ENCODE measurements at places on chromosomes 1 and 21.

GRCh38 chr21:32003411-32003810 is 130.6 kb downstream of the HUNK start:
- DNase-seq: no peak

DNA sequence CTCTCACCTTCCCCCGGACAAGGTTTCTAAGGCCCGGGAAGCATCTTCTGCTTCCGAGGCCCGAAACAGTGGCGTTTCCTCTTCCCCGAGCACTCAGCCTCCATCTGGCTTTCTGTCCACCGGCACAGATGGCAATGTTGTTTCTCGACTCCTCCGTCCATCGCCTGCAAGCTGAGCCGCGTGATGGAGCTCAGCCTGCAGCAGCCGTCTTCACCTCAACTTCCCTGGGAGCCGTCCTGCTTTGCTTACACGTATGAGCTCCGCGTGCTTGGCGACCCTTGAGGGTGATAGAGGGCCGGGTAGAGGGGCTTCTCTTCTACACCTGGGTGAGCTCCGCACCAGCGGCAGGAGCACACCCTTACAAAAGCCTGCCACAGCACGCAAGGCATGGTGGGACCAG is 80.4 kb downstream of the AJAP1 start:
- no peak for DNase-seq

- no peak for DNase-seq
Measured at GRCh38 chr1:167450843-167451242, 67.5 kb downstream of the CD247 start.

- no peak for DNase-seq
Measured at GRCh38 chr1:10295481-10296085, 85.2 kb downstream of the KIF1B start.

GRCh38 chr1:88188038-88188437 is 496.0 kb upstream of the PKN2 start:
- DNase-seq: no peak

DNA sequence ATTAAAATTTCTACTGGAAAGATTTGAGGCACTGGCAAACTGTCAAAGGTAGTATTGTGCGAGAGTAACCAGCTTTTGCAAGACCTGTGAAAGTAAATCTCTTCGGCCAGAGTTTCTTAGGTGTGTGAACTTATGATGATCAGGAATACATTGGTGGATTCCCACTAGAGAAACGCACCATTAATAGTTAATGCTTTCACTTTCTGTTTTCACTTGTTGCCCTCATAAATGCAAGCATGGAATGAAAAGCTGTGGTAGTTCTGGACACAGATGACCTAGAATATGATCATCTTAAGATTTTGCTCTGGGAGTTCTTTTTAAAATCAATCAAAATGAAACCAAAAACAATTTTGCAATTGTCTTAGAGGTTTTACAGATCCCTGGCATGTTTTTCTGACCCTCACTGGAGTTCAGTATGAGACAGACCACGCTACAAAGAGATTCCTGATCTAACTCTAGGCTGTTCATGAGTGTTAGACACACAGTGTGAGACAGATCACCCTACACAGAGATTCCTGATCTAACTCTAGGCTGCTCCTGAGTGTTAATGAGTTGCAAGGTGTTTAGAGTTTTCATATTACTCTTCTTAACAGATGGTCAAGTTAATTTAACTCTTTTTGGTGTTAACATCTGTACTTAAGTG is 98.8 kb downstream of the SDCCAG8 start:
- peak; percentile 65 for DNase-seq

- peak; percentile 10 for DNase-seq
Measured at GRCh38 chr1:58898739-58899586, 115.1 kb upstream of the JUN start.

GRCh38 chr1:12180315-12180714 is 13.5 kb downstream of the TNFRSF1B start:
- DNase-seq: no peak

GRCh38 chr1:161731241-161731640 is 9.9 kb downstream of the FCRLB start:
- DNase-seq: no peak

- peak; percentile 40 for DNase-seq
Measured at GRCh38 chr1:51997974-51998382, 7.5 kb upstream of the RAB3B start.

DNA sequence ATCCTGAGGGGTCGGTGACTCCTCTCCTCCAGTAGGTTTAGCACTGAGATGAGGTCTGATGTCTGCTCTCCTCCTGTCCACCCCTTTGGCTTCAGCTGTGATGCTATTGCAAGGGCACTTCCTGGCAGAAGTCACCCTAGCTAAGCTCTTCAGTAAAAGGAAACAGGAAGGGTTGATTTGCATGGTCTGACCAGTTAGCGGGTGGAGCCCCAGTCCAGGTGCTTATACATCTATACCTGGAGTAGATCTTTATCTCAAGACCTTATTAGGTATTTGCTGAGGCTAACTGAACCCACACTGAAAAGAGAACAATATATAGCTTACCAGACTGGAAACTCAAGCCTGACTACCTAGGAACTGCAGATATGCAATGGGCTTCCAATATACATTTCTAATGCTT is 28.9 kb upstream of the NFASC start:
- no peak for DNase-seq

DNA sequence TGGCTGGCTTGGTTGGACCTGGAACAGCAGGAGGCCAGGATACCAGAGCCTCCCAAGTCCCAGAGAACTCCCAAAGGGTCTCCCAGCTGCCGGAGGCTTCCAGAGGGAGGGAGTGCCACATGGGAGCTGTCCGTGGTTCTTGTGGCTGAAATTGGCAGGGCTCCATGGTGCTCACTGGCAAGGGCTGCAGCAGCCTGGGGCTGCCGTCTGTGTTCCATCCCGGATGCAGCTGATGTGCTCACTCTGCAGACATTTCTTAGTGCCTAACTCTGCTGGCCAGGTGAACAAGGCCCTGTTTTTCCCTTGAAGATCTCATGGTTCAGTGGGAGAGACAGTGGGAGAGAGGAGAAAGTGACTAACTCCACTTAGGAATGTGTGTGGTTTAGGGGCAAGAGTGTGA is 261.1 kb downstream of the CAMTA1 start:
- DNase-seq: no peak

DNA sequence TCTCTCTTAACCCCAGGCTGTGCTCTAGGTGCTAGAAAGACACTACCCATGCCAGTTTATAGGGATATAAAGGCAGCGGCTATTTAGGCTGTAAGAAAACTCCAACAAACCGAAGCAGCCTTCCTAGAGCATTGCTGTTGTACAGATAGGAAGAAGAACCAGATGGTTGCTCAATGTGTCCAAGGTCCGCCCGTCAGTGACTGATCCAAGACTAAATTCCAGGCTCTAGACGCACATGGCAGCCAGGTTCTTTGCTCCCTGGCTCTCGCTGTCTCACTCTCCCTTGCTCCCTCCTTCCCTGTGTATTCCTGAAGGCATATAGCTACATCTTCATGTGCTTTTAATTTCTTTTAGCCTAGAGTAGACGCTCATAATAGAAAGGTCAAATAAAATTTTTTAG is 303.4 kb downstream of the KIF26B start:
- no peak for DNase-seq

GRCh38 chr1:178093951-178094738 is at the start of gene RASAL2:
TSS of gene RASAL2 (plus strand) at chr1:178094104. CDS start at chr1:178094493, 389 bp downstream.
- DNase-seq: no peak

DNA sequence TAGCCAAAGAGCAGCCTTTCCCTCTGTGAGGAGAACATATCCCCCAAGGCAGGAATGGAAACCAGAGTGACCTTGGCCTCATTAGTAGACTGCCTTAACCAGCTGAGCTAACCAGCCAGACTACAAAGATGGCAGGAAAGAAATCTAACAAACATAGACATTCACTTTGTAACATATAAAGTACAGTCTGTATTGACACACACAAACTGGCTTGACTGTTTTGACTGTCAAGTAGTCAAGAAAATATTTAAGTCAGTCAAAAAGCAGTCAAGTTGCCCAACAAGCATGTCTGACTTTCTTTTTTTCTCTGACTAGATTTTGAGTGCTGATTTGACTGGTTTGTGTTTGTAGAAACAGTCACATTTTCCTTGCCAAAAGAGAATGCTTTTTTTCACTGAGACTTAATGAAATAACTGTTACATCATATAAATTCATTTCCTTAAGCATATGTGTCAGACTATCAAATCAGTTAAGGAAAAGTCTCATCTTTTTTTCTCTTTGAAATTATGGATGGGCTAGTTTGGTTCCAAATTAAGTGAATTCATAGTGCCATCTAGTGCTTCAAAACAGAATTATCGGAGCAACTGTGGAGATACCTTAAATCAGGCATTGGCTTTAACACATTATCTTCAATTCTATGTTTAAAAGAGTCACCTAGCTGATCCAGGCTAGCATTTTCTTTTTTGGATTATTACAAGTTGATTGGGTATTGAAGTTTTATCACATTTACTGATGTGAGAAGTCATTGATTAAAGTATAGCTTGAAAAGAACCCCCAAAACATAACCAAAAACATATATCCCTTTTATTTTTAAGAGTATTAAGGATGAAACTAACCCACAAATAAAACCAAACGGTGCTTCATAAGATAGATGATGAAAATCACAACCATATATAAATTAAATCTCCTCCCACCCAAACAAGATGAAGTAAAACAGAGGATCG is 75.0 kb downstream of the ATP6V1G3 start:
- peak; percentile 10 for DNase-seq

DNA sequence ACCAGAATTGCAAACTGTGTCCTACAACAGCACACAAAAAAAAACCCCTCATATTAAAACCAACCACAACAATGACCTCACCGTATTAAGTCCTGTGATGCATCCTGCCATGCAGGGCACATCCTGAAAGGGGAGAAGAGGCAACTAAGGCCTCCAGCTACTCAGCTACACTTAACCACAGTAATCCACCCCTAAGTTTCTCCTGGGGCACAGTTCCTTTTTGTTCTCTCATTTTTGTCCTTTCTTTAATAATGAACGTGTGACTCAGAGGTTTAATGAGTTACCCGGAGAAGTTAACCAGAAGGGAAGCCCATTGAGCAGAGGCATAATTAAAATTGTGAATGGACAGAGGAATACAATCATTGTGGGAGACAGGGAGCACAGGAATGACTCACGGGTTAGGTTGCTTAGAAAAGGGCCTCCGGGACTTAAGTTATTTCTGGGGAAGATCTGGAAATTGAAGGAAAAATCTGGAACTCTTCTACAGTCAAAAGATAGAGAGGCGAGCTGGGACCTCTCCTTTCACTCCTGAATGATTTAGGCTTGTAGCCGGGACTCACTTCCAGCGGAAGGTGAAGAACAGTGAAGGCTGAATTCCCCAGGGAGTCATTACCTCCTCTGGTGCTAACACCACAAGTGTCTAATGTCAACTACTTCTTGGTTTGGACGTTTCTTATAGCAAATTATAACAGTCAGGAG is 36.9 kb upstream of the HIVEP3 start:
- no peak for DNase-seq

DNA sequence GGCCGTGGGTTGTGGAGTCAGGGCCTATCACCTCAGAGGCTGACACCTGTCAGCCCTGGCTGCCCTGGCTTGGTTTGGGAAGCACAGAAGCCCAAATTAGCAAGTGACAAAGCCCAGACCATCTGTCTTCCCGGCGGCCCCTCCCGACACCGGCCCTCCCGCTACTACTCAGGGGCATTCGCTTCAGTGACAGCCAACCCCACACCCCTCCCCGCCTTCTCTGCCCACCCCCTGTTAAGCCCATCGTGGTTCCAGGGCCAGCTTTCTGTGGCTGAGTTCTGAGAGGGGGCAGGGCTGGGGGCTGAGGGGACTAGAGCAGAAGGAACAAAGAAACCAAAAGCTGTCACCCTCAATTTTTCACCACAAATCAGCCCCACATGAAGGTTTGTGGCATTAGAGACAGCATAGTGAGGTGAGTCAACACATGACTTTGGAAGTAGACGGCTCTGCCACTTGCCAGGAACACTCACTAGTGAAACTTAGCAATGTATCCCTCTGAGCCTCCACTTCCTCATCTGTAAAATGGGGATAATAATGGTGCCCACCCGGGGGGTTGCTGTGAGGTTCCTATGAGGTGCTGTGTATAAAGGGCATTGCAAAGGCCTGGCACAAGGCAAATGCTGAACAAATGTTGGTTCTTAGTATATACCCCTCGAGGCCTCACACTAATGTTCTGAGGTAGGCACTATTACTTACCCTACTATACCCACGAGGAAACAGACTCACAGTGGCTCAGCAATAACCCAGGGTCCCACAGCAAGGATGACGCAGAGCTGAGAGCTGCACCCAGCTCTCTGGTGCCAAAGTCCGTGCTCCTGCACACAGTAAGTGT is 5.2 kb upstream of the TNNI1 start:
- peak; percentile 49 for DNase-seq

DNA sequence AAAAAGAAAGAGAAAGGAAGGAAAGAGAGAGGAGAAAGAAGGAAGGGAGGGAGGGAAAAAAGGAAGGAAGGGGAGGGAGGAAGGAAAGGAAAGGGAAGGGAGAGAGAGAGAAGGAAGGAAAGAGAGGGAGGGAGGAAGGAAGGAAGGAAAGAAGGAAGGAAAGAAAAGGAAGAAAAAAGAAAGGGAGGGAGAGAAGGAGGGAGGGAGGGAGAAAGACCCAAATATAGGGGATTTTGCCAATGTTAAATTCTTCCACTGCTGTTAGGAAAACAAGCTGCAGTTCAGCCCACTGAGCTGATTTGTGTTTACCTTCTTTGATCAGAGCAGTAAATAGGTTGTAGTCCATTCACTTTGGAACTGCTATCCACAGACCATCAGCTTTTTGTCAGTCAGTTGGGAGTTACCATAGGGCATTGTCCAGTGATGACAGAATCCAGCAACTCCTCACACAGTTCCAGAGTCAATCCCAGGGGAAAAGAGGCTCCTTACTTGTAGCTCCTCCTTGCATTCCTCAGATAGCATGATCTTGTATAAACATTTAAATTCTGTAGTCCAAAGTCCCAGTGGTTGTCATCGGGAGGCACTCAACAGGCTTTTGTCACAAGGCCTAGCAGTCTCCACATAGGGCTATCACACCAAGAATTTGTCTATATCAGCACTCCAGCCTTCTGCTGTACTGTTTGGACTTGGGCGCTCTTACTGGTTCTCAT is 13.5 kb upstream of the PPP1R8 start:
- DNase-seq: no peak

GRCh38 chr1:119564548-119564947 is 57.5 kb downstream of the HSD3B1 start:
- no peak for DNase-seq

- DNase-seq: no peak
Measured at GRCh38 chr1:156281281-156281680, 1.3 kb downstream of the SMG5 start.

DNA sequence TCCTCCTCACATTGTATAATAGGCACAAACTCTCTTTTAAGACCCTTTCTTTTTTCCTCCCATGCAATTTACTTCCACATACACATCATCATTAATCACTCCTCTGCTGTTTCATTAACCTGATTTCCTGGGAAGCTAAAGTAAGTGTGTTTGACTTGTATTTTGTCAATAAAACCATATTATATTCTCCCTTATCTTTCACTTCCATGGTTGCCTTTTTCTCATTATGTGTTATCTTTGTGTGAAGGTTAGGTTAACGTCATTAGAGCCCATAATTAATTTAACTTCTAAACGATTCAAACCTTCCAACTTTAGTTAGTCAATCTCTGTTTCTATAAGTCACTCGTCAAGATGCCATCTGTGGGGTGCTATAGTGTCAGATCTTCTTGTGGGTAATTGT is 313.0 kb downstream of the PAPPA2 start:
- no peak for DNase-seq
